HCT116 (cell line): ENCODE measurements at places on chromosomes 1 and 21. TPM values are rescaled to one million over a fixed set of nuclear protein-coding genes. Genes with fewer than 3 reads are reported as not detected.

DNA sequence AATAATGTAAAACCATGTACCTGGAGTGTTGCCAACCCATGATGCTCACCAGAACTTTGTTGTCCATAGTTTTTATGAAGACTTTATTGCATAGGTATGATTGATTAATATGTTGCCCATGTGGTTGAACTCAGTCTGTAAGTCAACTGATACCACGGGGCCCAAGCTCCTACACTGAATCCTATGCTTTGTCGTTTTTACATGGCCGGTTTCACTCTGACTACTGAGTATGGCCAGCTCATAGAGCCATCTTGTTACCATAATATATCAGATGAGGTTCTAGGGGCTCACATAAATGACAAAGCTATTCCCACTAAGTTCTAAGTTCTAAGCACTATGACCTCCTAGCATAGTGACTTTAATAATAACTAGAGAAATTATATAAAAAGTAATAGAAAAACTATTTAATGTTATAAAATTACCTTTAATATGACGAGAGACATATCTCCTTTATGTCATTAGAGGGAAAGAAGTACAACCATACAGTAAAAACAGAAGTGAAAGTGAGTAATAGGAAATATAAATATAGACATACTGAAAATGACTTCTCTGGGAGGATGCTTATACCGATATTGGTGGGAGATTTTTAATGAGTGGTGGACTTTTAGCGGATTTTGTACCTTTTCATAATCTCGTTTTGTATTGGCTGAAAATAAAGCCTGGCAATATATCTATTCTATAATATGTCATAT is 983.4 kb upstream of the PRMT6 start:
- H3K4me1 ChIP-seq: no peaks in the 10 kb centered on the region
- no peak for DNase-seq
- H3K4me3 ChIP-seq: no peak overlapping the region
- no peak overlapping the region for H3K27ac ChIP-seq

GRCh38 chr1:7389906-7390603 is 381.0 kb upstream of the VAMP3 start:
- H3K36me3 ChIP-seq: no peaks in the 10 kb centered on the region
- H3K4me3 ChIP-seq: no peak overlapping the region
- peaks cover 11% of the 10 kb centered on the region; the same call in 1 of the 2 replicates for H3K4me1 ChIP-seq
- DNase-seq: no peak

GRCh38 chr1:154624746-154625643 is 17.0 kb upstream of the ADAR start:
- no peak overlapping the region for H3K4me3 ChIP-seq
- 0 out of 2 replicates have a peak, but pooled peaks cover 4% of the 10 kb centered on the region for H3K36me3 ChIP-seq
- no peak overlapping the region for H3K27ac ChIP-seq
- DNase-seq: no peak

RPL22 gene
- total RNA-seq: 456 TPM

FAM76A gene
- 9.6 TPM for total RNA-seq

GRCh38 chr1:155136748-155137147 is 1.1 kb downstream of the SLC50A1 start:
- H3K4me3 ChIP-seq: peak overlapping the region; percentile 77
- peak overlapping the region; percentile 95 for H3K27ac ChIP-seq
- H3K36me3 ChIP-seq: peaks cover 12% of the 10 kb centered on the region
- H3K4me1 ChIP-seq: peaks cover 56% of the 10 kb centered on the region

AMY1A gene
- total RNA-seq: not detected

DNA sequence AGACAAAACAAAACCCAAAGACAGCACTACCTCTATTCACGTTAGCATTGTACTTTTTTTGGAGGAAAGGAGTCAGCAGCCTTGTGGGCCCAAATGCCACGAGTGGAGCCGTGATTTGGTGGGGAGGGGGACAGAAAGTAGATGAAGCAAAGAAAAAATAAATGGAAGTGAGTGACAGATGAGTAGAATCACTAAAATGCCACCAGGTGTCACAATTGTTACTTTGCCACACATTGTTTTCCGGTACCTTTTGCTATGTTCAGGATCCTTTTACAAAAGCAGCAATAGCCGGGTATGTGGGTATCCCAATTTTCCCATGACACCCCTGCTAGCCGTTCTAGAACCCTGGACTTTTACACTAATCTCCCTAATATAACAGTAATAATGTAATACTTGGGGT is 85.0 kb upstream of the AK4 start:
- H3K4me1 ChIP-seq: peaks cover 7% of the 10 kb centered on the region; the same call in 1 of the 2 replicates
- H3K27ac ChIP-seq: no peak overlapping the region
- no peaks in the 10 kb centered on the region for H3K27me3 ChIP-seq
- H3K4me3 ChIP-seq: no peak overlapping the region

GRCh38 chr1:17636612-17637011 is 97.1 kb downstream of the ARHGEF10L start:
- H3K4me3 ChIP-seq: no peak overlapping the region
- DNase-seq: no peak
- no peak overlapping the region for H3K27ac ChIP-seq

SAMD11 gene
- total RNA-seq: 11.5 TPM
